ENCODE measurements at places on chromosomes 5 and 9.

DNA sequence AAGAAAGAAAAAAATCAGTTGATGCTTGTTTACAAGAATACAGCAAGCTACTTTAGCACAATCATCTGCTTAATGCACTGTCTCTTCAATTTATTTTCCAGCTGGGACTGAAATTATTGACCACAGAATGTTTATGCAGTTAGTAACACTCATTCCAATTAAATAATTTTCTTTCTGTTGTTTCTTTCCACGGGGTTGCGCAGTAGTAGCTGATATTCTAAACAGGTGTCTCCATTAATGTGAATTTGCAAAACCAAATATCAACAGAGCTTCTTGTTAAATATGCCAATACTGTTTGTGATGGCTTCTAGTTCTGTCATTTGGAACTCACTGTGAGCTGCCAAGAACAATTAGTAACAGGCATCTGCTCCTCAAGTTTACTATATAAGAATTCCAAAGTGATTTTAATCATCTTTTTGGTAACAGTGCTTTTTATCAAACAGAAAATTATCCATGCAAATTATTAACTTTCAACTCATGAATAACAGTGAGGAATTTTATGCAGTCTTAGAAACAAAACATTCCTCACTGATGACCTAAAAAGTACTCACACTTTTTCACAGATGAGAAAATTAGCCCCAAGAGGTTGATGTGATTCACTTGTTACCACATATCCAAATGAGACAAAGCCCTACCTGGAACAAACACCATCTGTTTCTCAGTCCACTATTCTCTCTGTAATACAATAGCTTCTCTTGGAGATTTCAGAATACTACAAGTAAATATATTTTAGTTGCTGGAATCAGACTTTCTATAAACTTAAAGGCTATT lies 567.6 kb upstream of the RGMB start:
- DNase-seq = peak; percentile 22

DNA sequence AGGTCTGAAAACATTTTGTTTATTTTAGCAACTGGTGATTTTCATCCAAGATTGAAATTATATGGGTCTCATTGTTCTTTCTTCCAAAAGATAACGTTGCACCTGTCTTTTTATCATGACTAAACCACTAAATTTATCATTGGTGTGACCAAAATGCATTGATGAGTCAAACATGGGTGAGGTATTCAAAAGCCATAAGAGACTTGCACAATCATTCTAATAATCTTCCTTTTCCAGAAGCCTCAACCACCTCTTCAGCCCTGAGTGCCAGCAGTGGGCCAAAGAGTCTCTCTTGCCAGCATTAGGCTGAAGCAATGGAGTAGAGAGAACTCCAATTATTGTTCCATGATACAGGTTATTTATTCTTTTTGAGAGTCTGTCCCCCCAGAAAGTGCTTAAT lies 198.9 kb downstream of the LURAP1L start:
- DNase-seq = no peak

DNA sequence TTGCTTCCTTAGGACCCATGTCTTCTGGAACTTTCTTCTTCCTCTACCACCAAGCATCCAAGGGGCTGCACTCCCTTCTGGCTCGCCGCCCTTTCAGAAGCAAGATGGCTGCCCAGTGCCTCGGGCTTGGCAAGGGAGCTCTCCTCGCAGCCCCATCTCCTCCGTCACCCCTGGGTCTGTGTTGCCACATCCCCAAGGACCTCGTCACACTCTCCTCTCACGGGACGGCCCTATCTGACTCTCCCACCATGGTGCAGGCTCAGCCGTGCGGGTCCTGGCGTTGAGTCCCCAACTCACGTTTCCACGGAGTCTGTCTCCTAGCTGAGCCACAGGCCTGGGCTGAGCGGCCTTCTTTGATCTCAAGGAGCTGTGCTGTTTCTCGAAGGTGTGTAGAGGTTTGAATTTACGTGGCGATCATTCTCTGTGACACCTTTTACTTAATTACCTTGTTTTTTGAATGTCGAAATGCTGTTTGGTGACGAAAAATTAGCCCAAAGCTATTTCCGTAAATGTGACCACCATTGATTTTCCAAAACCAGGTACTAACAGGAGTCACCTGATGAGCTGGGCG lies 15.0 kb upstream of the SCGB3A1 start:
- DNase-seq = no peak

DNA sequence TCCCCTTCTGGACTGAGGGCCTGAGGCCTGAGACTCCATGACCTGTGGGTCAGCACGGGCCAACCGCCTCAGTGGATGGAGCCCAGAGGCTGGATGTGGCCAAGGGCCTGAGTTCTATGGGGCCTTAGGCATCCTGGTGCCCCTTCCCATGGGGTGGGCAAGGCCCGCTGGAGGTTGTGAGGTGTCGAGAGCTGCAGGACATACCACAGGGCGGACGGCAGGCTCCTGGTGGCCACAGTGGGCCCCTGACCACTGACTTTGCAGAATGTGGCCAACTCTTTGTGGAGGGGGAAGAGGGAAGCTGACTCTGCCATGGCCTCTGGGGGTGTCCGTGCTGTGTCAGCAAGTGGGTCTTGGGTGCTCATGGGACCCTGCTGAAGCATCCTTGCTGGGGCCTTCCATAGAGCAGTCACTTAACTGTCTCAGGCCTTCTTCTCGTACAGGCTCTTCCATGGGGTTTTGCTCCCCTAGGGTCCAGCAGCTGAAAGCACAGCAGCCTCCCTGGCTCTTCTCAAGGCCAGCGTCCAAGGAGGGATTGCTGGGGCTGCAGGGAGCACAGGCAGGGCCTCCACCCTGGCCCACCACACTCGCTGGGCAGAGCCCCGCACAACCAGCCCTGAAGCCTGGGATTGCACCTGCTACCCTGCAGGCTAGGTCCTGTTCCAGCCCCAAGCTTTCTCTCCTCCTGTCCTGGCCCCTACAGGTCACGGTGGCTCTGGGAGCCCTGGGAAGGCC lies 21.6 kb upstream of the SLC9A3 start:
- no peak for DNase-seq

All from A172 (cell line).